ENCODE measurements at places on chromosomes 12 and 14.

GRCh38 chr12:80356097-80356496 is 87.9 kb upstream of the PTPRQ start:
- no peak for DNase-seq

- DNase-seq, result no peak
Observed at GRCh38 chr12:72028966-72029365, 90.3 kb downstream of the TPH2 start.

DNA sequence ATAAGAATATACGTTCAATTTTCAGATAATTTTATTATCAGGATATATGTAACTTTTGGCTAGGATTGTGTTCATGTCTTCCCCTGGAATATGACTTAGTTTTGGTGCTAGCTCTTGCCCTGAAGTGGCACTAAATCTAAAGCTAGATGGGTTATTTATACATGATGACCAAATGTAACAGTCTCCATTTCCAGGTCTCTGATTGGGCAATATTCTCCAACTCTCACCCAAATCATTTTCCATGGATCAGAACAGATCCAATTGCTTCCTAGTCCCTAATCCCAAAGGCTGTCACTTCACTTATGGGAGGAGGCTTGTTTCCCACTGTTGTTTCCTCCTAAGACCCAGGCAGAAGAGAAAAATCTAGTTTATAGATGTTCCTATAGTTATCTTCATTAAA is 274.6 kb upstream of the SLC16A7 start:
- DNase-seq, result no peak

- peak; percentile 36 for DNase-seq
Observed at GRCh38 chr12:121240484-121241101, 30.7 kb downstream of the P2RX4 start.

DNA sequence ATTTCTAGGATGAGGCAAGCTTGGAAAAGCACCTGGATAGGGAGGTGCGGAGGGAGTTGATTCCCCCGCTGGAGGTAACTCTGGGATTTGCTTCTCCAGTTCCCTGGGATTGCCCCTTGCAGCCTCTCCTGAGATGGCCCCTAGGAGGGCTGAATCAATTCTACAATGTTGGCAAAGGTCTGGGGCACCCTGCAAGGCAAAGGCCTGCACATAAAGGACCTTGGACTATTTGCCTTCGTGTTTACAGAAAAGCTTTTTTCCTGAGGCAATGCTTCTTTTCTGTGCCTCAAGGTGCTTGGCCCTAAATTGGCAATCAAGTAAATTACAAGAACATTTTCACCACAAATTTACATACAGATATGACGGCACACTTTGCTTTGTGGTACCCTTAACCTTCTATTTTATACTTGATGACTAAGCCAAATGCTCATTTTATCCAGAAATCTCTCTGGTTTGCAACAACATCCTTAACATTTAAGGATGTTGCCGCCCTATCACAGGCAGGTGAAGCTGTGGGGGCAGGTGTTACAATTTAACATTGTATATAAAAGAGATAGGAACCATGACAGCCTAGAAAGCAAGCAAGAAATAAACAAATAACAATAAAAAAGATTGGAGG is 40.3 kb downstream of the TIMELESS start:
- no peak for DNase-seq
